ENCODE measurements at places on chromosomes 7 and 10.

GRCh38 chr7:93427107-93427506 is 147.4 kb downstream of the CALCR start:
- DNase-seq = no peak

GRCh38 chr10:126452245-126452644 is 64.0 kb upstream of the ADAM12 start:
- DNase-seq = no peak

GRCh38 chr10:28365840-28366239 is 63.0 kb upstream of the MPP7 start:
- no peak for DNase-seq

DNA sequence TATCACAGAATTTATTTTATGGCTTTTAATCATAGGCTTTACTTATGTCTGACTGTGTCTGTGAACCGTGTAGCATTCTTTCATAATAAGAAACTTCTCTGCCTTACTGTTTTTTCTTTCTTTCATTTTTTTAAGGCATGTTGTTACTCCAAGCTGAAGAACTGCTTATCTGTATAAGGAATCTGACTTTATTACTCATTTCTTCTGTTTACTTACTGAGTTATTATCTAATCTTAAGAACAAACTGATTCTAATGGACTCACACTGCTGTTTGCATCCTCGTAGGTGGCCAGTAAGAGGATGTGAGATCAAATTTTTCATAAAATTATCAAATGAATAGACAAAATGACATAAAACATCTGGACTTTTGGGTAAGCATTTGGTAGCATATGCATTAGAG is 54.7 kb upstream of the DNAJC1 start:
- no peak for DNase-seq

GRCh38 chr7:270351-270983 is 19.5 kb upstream of the FOXL3 start:
- no peak for DNase-seq

DNA sequence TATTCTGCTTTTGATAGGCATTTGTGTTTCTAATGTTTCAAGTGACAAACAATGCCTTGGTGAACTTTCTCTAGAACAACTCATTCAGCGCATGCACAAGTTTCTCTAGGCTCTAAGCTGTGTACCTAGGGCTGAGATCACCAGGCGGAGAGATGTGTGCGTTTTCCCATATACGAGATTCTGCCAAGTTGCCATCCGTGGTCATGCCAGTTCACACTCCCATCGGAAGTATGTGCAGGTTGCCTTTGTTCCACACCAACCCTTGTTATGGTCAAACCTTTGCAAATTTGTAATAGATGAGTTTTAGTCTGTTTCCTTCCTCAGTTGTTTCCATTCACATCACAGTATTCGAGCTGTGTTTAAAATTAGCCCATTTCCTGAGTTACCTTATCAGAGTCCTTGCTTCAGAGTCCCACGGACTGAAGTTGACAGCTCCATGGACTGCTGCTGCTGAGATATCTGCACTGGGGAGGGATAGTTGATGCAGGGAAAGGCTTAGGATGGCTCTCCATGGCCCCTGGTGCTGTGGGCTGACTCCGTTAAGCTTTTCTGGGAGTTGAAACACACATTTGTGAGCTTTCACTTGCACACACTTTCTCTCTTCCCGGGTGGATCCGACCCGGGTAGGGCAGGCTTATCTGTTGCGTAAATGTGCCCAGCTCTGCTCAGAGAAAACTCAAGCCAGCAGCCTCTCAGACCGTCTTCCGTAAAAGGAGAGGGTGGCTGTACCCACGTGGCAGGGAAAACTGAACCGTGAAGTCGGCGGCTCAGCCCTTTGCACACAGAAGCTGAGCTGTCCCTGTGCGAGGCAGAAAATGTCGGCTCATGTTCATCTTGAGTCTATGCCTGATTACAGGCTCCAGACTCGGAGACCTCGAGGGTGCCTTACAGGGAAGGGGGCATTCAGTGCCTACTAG is 49.4 kb downstream of the HK1 start:
- DNase-seq = no peak

- no peak for DNase-seq
Measured at GRCh38 chr10:126919426-126919825, 14.2 kb downstream of the DOCK1 start.

Data from muscle of arm (tissue), 14 donors.